Pancreas (tissue), 10 donors: ENCODE measurements at places on chromosomes 11 and 22.

DNA sequence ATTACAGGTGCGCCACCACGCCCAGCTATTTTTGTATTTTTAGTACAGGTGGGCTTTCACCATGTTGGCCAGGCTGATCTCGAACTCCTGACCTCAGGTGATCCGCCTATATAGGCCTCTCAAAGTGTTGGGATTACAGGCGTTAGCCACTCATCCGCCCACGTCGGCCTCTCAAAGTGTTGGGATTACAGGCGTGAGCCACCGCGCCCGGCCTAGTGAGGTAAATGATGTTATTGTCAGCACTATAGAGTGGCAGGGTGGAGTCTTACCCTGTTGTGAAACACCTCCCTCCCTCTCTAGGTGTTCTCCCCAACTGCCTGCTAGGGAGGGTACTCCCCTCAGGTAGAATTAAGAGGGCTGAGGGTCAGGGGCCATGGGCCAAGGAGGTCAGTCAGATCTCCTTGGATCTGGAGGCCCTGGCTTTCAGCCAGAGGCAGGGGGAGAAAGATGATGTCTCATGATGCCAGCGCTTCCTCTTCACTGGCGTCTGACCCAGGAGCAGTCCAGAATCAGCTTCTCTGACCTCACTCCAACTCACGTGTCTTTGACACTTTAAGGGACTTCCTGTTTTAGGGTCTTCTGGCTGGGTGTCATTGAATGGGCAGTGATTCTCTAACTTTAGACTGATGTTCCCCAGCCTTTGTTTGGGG lies 2.0 kb downstream of the GGA1 start:
- no peak for DNase-seq

- DNase-seq = no peak
These were observed 203.7 kb downstream of the CTTN start for GRCh38 chr11:70601861-70602538.

DNA sequence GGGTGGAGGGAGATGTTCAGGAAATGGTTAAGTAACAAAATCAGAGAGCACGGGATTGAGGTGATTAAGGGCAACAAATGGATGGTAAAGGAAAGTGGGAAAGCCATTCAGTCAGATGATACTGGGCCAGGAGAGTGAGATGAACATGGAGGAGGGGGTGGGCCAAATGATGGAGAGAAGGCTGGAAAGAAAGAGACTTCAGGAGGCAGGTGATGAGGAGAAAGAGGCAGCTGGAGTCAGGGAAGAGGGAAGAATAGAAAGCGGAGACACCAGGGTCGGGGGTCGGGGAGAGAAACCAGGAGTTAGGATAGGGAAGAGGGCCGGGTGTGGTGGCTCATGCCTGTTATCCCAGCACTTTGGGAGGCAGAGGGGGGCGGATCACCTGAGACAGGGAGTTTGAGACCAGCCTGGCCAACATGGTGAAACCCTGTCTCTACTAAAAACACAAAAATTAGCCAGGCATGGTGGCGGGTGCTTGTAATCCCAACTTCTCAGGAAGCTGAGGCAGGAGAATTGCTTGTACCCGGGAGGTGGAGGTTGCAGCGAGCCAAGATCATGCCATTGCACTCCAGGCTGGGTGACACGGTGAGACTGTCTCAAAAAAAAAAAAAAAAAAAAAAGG lies 4.7 kb upstream of the KDM2A start:
- no peak for DNase-seq

DNA sequence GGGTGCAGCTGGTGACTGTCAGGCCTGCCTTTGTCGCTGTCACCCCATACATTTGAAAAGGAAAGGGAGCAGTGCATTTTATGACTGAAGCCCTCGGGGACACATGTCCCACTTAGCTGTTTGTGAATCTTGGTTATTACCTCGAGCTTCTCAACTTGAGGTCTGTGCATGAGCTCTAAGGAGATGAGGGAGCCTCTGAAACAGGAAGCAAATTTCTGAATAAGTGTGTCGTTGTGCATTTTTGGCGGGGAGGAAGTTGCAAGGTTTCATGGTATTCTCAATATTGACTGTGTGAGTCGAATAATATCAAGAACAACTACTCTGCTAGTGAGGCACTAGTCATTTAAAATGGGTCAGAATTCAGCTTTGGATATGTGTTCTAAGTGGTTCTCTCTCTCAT lies 149.7 kb upstream of the PLET1 start:
- DNase-seq = no peak

DNA sequence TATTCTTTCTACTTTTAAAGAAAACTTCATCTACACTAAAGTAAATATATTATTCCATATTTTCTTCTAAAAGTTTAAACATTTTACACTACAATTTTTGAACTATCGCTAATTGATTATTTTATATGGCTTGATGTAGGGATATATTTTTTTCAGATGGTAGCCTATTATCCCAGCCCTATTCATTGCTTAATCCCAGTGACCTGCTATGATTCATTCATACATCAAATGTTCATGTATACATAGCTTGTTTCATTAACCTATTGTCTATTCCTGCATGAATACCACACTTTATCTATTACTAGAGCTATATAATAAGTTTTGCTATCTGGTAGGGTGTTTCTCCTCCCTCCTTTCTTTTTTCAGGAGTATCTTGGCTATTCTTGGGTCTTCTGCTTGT lies 5.0 kb upstream of the ROBO4 start:
- no peak for DNase-seq

- no peak for DNase-seq
These were observed 4.5 kb downstream of the RAB36 start for GRCh38 chr22:23149743-23150238.

- no peak for DNase-seq
These were observed 2.2 kb upstream of the P2RX6 start for GRCh38 chr22:21012446-21013407.

DNA sequence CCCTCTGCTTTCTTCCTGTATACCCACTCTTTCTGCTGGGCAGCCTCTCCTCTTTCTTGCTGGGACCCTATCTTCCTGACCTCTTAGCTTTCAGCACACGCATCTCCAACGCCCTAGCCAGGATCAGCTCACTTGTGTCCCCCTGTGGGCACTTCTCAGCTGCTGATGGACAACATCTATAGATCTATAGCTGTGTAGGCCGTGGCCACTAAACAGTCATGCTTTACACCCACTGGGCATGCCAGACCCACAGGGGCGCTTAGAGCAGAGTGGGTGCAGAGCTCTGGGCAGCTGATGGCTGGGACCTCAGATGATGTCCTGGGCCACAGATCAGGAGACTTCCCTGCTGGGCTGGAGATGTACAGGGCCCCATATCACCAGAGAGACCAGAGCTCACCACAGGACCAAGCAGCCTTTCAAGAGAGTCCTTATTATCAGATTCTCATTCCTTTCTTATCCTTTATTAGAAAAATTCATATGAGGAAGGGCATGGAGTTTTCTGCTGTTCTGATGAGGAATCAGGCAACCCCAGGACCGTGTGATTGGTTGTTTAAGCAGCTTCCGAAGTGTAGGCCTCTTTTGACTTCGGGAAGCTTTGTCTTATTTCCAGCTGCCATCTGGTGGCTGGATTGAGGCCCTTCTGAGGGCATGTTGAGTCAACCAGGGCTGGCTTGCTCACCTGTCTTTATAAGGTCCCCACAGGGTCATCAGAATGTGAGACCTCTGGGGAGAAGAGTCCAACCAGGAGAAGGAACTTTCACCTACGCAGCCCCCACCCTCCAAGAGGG lies 60.5 kb downstream of the OSBP2 start:
- DNase-seq = peak; percentile 24

GRCh38 chr11:121924191-121924590 lies 191.8 kb downstream of the BLID start:
- no peak for DNase-seq

DNA sequence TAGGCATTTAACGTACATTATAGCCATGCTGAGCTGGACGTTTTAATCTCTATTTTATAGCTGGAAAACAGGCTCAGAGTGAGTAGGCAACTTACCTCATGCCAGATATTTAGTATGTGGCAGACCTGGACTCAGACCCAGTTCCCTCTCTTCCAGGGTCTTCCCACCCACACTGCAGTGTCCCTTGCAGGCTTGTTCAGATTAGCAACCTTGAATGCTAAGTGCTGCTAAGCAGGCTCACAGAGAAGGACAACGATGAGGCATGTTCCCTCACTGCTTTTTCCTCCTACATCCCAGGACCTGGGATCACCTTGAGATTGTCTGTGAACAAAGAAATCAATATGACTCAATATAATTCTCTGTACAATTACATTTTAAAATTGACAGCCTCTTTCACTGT lies 65.6 kb downstream of the NCAM1 start:
- DNase-seq = no peak

DNA sequence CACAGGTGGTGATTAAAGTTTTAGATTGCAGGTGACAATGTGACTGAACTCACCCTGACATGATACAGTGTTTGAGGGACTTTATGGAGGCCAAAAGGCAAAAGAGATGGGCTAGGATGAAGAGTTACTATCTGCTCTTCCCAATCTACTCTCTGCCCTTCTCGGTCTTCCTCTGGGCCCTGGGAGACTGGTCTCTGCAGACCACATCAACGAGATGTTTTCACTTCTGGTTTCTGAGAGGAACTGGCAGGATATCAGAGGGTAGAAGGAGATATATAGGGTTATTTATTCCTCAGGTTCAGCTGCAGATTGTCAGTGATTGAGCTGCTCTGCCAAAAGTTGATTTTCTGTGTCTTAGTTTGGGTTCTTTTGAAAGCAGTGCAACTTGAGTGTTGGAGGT lies 32.4 kb upstream of the CD44 start:
- no peak for DNase-seq

- no peak for DNase-seq
These were observed 165.6 kb downstream of the ETS1 start for GRCh38 chr11:128421577-128422330.

GRCh38 chr11:67437082-67437808 lies at the start of gene PTPRCAP:
TSS of gene PTPRCAP (minus strand) at chr11:67437682. CDS start at chr11:67437619, 63 bp downstream.
- DNase-seq = no peak

- DNase-seq = no peak
These were observed 4.6 kb upstream of the CCDC188 start for GRCh38 chr22:20155330-20156041.

- DNase-seq = no peak
These were observed 90.9 kb downstream of the EXT2 start for GRCh38 chr11:44186321-44186930.

GRCh38 chr11:34499719-34500500 lies 13.7 kb downstream of the ELF5 start:
- DNase-seq = no peak

- no peak for DNase-seq
These were observed 140.8 kb downstream of the SNX19 start for GRCh38 chr11:130775306-130776060.

- no peak for DNase-seq
These were observed 717 bp upstream of the SLC7A4 start for GRCh38 chr22:21032868-21033688.

DNA sequence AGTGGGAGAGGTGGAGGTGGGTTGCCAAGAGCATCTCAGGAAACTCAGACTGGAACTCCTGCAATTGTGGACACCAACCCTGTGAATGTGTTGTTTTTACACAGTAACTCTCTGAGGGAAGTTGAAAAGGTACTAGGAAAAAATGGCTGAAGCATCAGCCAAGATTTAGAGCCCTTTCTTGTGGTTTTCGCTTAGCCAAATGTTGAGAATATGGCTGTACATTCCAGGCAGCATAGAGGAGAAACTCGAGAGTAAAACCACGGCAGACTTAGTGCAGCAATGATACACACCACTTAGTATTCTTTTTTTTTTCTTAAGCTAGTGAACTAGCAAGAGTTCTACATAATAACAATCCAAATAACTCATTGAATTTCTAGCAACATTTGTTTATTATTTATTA lies 309.7 kb upstream of the MTNR1B start:
- no peak for DNase-seq

GRCh38 chr11:122159173-122159721 lies 43.2 kb upstream of the BLID start:
- DNase-seq = no peak

DNA sequence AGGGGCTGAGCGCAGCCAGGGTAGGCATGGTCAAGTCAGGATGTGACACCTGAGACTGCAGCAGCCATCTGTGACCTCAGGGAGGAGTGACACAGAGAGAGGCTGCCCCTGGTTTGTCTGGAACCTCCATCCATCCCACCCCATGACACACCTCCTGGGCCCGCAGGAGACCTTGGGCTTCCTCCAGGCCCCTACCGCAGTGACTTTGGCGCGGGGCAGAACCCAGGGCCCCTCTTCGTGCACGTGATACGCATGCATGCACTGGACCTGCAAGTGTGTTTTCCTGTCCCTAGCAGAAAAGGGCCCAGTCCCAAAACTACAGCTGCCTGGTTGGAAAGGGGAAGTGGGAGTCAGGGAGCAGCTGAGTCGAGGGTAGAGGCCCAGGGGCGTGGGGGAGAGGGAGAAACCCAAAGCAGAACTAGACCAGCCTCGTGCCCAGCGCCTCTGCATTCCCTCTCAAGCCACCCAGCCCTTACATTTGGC lies 7.9 kb upstream of the CYTH4 start:
- DNase-seq = no peak

GRCh38 chr11:124644426-124645280 lies 22.0 kb downstream of the TBRG1 start:
- peak; percentile 63 for DNase-seq

GRCh38 chr11:6390718-6391469 lies 620 bp downstream of the SMPD1 start:
- peak; percentile 24 for DNase-seq

GRCh38 chr11:129434641-129435498 lies 59.2 kb downstream of the BARX2 start:
- no peak for DNase-seq

DNA sequence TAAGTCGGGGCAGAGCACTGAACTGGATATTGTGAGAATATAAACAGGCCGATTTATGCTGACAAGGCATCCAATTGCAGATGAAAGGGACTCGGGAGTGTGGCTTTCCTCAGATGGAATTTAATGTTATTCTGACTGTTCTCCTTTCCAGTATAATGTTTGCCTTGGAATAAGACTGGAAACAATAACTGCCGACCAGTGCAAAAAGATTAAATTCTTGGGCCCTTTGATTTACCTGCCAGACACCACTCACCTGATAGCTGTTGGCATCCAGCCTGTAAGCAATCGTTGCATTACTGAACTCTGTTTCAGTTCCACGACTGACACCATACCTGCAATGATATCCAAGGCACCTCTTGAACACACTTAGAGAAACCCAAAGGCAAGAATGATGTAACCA lies 10.9 kb downstream of the NUP160 start:
- no peak for DNase-seq

GRCh38 chr22:36771356-36772063 lies 4.4 kb downstream of the IFT27 start:
- DNase-seq = no peak

DNA sequence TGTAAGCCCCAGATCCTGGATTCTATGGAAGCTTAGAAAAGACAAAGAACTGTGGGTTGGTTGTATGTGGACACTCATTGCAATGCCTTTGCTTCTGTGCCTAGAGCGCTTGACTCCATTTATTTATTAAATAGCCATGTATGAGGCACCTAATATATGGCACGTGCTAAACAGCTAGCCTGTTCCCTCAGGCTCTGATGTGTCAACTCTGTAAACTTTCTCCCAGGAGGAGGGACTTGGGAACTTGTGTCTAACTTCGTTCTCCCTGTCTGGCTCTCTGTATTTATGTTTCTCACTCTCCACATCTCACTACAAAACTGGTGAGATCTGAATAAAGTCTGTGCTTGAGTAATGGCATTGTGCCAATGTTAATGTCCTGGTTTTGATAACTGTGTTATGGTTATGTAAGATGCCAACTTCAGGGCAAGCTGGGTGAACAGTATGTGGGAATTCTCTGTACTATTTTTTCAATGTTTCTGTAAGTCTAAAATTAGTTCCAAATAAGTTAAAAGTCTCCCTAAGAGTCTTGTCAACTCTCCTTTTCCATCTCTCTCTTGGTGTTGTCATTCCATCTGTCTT lies 34.1 kb upstream of the ZBTB16 start:
- no peak for DNase-seq
